Islet precursor cell (in vitro differentiated cells): ENCODE measurements at places on chromosomes 11 and 22.

GRCh38 chr11:27002838-27003237 lies 8.9 kb downstream of the FIBIN start:
- DNase-seq: no peak

GRCh38 chr11:19244084-19244483 lies 3.3 kb upstream of the E2F8 start:
- no peak for DNase-seq

DNA sequence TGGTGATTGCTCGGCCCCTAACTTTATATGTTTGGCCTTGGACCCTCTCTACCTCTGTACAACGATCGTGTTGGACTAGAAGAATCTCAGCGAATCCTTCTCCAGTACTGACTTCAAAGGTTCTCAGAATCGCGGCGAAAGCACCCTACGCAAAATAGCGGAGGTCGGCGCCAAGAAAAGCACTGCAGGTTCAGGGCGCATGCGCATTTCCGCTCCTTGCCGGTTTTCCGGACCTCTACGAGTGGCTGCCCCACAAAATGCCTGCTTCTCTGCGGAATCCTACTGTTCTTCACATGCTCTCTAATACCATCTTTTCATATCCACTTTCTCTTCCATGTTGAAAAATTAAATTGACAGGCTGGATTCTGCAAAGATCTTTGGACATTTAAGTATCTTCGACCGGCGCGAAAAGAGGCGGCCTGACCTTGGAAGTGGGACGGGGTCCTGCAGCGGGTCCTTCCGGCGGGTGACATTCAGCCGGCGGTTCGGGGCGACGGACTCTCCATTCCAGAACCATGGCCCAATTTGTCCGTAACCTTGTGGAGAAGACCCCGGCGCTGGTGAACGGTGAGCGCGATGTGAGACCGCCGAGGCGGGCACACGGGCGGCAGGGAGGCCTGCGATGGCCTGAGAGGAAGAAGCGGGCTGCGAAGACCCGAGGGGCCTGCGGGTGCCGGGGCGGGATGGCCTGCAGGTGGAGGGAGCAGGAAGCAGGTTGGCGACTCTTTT lies at the start of gene ATP5MG:
ATP5MG (plus strand) TSS at position 456 of the 729 bp plus-strand sequence; CDS start at position 516, 60 bp downstream.
- DNase-seq: peak; percentile 90

GRCh38 chr11:8261921-8262551 lies 1.6 kb downstream of the LMO1 start:
- DNase-seq: peak; percentile 74

GRCh38 chr11:94400839-94401772 lies at the start of gene GPR83:
GPR83 (minus strand) TSS chr11:94401419; CDS start chr11:94401247, 172 bp downstream.
- peak; percentile 84 for DNase-seq
